ENCODE measurements at places on chromosomes 5 and 9. TPM values are rescaled to one million over a fixed set of nuclear protein-coding genes. Genes with fewer than 3 reads are reported as not detected.

Gene KLHL3
- total RNA-seq: 4.6 TPM

Gene BTNL9
- not detected for total RNA-seq

Gene CDKN2A
- 10.7 TPM for total RNA-seq

Gene PAEP
- not detected for total RNA-seq

Gene TMEM215
- total RNA-seq: not detected
